ENCODE measurements at places on chromosomes 13 and 19.

DNA sequence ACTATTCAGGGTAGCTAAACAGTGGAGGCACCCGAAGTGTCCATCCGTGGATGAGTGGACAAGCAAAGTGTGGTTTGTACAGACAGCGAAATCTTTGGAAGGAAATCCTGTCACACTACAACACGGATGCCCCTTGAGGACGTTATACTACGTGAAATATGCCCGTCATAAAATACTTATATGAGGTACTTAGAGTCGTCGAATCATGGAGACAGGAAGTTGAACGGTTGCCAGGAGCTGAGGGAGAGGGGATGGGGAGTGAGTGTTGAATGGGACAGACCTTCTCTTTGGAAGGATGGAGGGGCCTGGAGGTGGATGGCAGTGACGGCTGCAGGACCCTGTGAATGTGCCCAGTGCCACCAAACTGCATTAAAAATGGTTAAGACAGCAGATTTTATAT lies 11.6 kb downstream of the ATP4B start:
- DNase-seq, result no peak

DNA sequence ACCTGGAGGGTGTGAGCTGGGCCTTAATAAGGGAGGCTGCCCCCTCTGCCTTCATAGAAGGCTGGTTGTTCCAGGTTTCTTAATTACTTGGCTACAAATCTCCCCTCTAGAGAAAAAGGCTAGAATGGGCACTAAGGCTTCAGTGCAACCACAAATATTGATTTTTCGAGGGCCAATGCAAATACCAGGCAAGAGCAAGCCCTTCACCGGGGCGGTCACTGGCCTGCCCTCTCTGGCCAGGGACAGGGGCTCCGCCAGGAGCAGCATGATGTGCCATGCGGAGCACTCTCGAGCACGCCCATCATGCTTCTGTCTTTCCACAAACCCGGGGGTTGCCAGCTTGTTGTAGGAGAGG lies 127.8 kb upstream of the SPACA7 start:
- DNase-seq, result no peak

GRCh38 chr13:29918845-29919244 lies 68.4 kb upstream of the UBL3 start:
- DNase-seq, result no peak

DNA sequence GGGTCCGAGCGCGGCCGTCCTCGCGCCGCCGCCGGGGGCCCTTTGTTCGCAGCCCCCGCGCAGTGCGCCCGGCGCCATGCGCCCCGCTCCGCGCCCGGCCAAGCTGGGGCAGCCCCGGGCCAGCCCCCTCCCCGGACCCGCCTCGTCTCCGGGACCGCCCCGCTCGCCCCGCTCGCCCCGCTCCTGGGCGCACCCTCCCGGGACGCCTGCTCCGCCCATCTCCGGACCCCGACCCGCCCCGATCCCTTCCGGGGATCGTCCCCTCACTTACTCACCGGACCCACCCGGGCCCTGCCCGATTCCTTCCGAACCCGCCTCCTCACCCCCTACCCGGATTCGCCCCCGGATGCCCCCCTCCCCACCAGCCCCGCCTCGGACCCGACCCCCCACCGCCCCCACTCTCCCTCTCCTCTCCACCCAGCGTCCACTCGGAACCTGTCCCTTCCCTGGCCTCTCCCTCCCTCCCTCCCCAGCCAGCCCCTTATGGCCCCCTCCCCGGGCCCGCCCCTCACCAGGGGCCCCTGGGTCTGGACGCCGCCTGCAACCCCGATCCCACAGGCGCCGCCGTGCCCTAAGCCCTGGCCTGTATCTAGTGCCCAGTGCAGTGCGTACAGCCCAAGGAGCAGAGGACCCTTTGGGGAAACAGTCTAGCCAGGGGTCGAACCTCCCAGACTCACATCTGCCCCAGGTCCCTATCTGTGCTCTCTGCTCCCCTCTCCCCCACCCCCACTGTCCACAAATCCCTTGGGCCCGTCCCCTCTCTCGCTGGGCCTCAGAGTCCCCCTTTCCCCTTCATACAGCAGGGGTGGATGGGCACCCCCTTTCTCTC lies at the start of gene CPAMD8:
CPAMD8 (minus strand) TSS at position 105 of the 829 bp plus-strand sequence. CDS start 168 bp downstream, outside the sequence.
- DNase-seq, result no peak

DNA sequence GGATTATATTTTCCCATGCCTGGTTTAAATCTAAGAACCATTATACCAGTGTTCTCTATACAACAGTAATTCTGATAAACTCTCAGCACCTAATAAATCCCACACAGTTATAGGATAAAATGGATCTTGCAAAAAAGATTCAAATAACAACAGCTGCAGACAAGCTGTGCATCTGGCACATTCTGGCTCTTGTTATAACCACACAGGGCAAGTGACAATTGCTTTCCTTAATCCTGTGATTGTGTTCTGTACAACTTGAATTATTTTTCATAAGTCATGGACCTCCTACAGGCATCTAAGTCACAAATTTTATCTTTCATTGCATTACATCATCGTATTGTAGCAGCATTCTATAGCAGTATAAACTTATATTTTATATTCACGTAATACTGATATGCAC lies 948.3 kb downstream of the SLITRK1 start:
- DNase-seq, result no peak

- DNase-seq, result no peak
Measured at GRCh38 chr13:51802631-51803418, 1.1 kb downstream of the DHRS12 start.

GRCh38 chr19:11005521-11005920 lies 44.7 kb downstream of the SMARCA4 start:
- no peak for DNase-seq

- DNase-seq, result no peak
Measured at GRCh38 chr13:42656161-42656560, 82.2 kb downstream of the TNFSF11 start.

Measured in germinal center (tissue), 1 donor.